AG09309 (cell line): ENCODE measurements at places on chromosomes 13 and 19.
A peak's percentile ranks its signal among the peaks of the same experiment; 100 is the strongest.

- DNase-seq: no peak
Observed at GRCh38 chr19:6042776-6043726, 65.1 kb upstream of the RANBP3 start.

DNA sequence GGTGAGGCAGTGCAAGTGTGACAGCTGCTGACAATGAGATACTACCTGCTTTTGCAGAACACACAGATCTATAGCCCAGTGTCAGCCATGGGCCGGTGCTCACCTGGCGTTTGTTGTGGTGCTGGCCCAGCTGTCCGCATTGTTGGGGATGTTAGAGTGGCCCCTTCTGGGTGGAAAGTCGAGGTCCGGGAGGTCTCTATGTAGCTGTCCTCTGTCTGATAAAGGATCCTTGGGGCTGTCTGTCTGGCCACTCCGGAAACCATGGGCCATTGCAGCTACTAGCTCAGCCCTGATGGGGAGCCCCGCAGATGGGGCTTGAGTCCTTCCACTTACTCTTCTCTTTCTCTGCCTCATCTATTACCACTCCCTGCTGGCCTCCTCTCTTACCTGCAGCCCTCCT, 181.5 kb upstream of the TSHZ3 start:
- DNase-seq: no peak

DNA sequence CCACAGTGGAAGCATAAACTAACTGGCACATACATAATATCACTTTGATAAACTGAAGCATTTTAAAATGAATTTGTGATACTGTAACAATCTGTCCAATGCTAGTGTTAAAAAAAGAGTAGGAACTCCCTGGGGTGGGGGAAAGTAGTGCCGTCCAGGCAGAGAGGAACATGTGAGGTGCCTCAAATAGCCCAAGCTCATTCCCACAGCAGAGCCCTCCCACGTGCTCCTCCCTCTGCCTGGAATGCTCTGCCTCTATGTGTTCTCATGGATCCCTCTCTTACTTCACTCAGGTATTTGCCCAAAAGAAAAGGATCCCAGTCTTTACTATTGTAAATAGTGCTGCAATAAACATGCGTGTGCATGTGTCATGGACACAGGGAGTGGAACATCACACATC, 188.1 kb downstream of the NHLRC3 start:
- DNase-seq: no peak

DNA sequence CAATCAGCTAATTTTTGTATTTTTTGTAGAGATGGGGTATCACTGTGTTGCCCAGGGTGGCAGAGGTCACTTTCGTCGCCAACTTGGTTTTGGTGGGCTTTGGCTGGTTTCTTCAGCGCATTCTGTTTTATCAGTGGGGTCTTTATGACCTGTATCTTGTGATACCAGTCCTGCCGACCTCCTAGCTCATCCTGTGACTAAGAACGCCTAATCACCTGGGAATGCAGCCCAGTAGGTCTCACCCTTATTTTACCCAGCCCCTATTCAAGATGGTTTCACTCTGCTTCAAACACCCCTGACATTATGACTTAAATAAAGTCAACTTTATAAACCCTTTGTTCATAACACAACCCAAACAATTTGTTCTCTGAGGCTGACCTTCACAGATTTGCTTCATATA, 3.0 kb upstream of the ZNF878 start:
- no peak for DNase-seq

DNA sequence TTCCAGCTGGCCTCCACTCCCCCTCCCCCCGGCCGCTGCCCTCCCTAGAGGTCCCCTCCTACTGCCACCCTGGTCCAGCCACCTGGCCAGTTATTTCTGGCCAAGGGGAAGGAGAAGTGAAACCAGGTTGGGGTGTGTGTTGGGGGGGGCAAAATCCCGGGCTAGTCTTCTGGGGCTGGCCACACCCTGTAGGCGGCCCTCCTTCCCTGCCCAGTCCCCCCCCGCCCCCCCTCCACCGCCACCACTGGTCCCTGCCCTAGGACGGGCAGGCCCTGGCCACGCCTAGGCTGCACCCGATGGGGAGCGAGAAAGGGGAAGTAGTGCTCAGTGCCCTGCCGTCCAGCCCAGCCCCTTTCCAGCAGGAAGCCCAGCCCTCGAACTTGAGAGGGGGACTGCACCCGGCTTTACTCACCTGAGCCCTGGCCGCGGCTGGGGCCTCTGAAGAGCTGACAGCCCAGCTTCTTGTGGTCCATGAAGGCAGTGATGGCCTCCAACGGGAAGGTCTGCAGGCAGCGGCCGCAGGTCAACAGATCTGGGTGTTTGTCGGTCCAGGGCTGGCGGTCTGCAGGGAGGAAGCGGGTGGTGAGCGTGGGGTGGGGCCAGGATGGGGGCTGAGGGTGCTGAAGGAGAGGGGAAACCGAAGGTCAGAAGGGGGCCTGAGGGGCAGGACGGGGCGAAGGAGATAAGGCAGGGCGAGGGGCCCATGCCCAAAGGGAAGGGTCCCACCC, 813 bp downstream of the ZNF296 start:
- no peak for DNase-seq

DNA sequence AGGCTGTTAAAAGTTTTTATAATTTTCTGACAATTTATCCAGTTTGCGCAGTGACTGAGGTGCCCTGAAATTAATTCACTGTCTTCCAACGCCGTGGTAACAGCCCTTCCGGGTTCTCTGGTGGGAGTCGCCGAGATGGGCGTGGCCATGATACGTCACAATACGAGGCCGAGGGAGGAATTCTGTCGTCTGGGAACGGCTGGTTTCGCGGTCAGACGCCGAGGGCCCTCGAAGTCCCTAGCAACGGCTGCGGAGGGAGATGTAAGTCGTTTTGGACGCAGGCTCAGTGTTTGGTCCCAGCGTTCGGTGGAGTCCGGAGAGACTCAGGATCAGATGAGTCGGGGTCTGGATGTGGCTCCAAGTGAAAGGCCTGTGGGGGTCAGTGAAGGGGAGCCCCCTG, 21.7 kb downstream of the ZNF613 start:
- no peak for DNase-seq

GRCh38 chr19:51751655-51752054, at the start of gene FPR1:
Gene FPR1 (minus strand): TSS chr19:51751878. CDS start chr19:51746994, 4,884 bp downstream.
- DNase-seq: no peak

DNA sequence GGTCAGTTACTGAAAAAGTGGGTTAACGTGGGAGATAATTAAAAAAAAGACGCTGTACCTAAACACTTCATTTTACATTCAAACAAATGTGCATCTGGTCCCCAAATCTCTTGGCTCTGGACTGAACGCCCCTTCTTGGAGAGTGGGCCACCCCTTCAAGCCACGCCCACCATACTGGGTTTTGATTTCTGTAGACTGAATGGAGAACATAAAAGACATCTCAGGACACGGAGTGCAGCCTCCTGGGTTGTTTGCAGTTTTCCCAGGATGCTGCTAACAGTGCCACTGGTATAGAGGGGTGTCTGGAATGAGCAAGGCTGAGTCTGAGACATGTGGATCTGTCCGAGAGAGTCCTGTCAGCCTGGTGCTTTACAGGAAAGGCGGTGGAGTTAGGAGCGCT, 10.6 kb downstream of the TFDP1 start:
- no peak for DNase-seq

- DNase-seq: no peak
Observed at GRCh38 chr19:8155318-8155717, 5.9 kb upstream of the FBN3 start.

- no peak for DNase-seq
Observed at GRCh38 chr13:35025314-35025713, 83.2 kb downstream of the NBEA start.

- no peak for DNase-seq
Observed at GRCh38 chr13:76826527-76826926, 59.7 kb downstream of the KCTD12 start.

- DNase-seq: no peak
Observed at GRCh38 chr13:90103099-90103784, 1244.2 kb upstream of the MIR17HG start.

DNA sequence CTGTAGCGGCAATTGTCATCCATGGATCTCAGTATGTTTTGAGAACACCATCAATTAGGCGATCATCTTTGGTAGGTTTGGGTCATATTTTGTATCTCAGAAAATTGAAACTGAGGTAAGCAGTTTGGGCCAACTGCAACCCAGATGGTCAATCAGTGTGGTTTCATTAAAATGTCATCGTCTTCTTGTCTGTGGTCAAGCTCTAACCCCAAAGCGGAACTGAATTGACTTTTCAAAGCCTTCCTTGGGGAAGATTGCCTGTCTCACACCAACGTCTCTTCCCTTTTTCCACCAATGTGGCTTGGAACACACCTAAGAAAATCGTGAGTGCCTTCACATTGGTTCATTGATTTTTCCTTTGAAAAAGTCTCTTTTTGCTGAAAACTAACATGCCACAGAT, 56.3 kb upstream of the UBAC2 start:
- DNase-seq: no peak

GRCh38 chr19:53462861-53463260, 4.7 kb upstream of the ZNF813 start:
- no peak for DNase-seq

GRCh38 chr13:48505597-48506091, 27.2 kb downstream of the RCBTB2 start:
- DNase-seq: peak; percentile 23

DNA sequence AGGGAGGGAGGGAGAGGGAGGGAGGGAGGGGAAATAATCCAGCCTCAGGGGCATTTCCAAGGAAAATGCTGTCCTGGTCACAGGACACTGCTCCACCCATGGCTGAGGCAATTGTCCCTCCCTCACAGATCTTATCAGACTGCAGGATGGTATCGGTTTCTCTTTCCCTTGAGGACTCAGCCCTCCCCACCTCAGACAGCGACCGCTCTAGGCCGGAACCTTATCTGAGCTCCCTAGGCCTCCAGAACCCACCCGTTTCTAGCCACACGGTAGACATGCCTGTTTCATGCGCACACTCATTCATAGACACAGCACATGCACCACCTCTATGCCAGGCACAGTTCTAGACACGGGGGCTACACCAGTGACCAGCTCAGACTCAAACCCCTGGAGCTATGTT, 10.0 kb upstream of the IZUMO2 start:
- DNase-seq: no peak

DNA sequence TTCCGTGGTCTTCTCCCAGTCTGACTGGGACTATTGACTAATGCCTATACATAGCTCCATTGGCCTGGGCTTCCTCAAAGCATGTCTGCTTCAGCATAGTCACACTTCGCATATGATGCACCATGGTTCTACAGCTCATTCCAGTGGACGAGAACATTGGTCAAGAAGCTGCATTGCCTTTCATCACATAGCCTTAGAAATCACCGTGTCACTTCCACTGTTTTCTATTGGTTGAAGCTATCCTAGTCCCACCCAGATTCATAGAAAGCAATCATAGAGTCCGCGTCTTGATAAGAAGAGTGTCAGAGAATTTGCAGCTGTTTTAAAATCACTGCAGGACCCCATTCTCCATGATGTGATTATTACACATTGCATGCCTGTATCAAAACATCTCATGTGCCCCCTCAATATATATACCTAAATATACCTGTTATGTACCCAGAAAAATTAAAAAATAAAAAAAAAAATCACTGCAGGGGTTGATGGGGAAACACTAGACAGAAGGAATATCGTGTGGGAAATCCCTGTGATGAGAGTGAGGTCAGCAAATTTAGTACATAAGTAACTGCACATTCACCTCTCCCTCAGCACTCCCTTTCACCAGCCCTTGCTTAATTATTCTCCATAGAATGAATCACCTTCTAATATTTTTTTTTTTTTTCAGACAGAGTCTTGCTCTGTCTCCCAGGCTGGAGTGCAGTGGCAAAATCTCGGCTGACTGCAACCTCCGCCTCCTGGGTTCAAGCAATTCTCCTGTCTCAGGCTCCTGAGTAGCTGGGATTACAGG, 2.2 kb upstream of the ARHGAP33 start:
- DNase-seq: no peak

- no peak for DNase-seq
Observed at GRCh38 chr13:33723365-33723764, 94.6 kb upstream of the RFC3 start.

DNA sequence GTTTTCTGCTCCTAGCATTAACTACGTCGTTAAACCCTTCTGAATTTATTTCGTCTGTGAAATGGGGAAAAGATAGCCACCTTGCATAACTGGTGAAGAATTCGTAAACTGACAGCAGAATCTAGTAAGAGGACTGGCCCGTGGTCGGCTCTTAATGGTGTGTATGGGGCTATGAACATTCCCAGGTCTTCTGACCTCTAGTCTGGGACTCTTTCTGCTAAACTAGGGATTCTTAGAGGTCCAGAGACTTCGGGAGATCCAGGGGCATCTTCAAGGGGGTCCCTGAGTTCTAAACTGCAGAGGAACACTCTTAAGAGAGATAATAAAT, 231.1 kb upstream of the SERP2 start:
- no peak for DNase-seq

- no peak for DNase-seq
Observed at GRCh38 chr19:4473763-4474513, 1.8 kb downstream of the HDGFL2 start.

- DNase-seq: no peak
Observed at GRCh38 chr19:46499692-46500091, 4.0 kb upstream of the PNMA8B start.

GRCh38 chr19:44712864-44713515, 14.0 kb downstream of the CEACAM16 start:
- DNase-seq: no peak

- DNase-seq: peak; percentile 80
Observed at GRCh38 chr19:31312009-31312676, 37.1 kb downstream of the TSHZ3 start.

- DNase-seq: no peak
Observed at GRCh38 chr13:80428349-80429096, 87.6 kb upstream of the SPRY2 start.

GRCh38 chr13:113091211-113091771, 14.3 kb upstream of the F7 start:
- DNase-seq: no peak

DNA sequence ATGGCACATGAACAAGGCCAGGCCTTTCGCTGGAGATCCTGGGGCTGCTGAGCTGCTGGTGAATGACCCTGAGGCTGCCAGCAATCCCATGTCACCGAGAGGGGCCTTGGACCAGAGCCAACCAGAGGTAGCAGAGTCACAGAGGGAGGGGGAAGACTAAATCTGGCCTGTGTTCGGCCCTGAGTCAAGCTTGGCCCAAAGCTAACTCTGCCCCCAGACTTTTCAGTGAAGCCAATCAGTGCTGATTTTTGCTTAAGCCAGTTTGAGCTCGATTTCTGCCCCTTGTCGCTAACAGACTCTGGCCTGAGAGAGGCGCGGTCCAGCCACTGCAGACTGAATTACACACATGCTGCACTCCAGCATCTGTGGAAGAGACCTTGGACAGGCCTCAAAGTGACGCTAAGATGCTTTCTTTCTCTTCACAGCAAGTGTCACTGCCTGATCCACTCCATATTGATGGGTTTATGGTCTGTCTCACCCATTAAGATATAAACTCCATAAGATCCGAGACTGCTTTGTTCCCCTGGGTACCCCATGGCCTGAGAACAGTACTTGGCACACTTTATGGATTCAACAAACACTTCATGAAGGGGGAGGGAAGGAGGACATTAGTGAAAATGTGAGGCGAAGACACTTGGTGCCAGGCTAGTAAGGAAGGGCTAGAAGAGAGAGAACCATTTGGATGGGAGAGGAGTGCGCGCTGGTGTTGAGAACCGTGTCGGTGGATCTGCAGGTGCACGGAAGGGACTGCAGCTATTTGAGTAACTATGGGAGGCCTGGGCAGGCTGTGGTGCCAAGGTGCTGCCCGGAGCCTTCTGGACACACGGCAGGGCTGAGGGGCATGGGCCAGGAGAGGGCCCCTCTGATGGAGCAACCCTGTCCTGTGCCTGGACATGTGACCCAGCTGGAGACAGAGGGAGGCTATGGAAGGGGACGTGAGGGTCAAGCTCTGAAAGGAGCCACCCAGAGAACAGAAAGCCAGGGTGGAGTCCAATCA, 17.6 kb downstream of the RANBP3 start:
- DNase-seq: no peak

- no peak for DNase-seq
Observed at GRCh38 chr13:64488731-64489130, 2741.4 kb downstream of the PCDH9 start.
